Large intestine (tissue), 12 donors: ENCODE measurements at places on chromosomes 7 and 10.

DNA sequence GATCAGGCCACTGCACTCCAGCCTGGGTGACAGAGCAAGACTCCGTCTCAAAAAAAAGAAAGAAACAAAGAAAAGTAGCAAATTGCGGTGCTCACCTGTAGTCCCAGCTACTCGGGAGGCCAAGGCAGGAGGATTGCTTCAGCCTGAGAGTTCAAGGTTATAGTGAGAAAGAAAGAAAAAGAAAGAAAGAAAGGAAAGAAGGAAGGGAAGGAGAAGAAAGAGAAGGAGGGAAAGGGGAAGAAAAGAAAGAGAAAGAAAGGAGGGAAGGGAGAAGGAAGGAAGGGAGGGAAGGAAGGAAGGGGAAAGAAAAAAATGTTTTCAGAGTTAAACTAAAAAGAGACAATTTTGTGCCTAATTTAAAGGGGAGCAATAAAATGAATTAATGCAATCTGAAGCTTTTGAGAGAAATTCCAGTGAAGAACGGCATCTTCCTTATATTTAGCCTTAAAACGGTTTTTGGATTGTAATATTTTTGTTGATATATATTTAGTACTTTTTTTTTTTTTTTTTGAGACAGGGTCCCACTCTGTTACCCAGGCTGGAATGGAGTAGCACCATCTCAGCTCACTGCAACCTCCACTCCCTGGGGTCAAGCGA is 47.4 kb upstream of the RSBN1L start:
- no peak for DNase-seq
- peaks cover 19% of the 10 kb centered on the region for H3K36me3 ChIP-seq
- H3K4me1 ChIP-seq = no peaks in the 10 kb centered on the region
- no peak overlapping the region for H3K27ac ChIP-seq
- H3K27me3 ChIP-seq = no peaks in the 10 kb centered on the region

- peaks cover 12% of the 10 kb centered on the region for H3K36me3 ChIP-seq
- peak within 1 kb of the TSS; percentile 59 for H3K27ac ChIP-seq
- H3K4me1 ChIP-seq = peaks cover 27% of the 10 kb centered on the region
- no peak for DNase-seq
- peak within 1 kb of the TSS; percentile 73 for H3K4me3 ChIP-seq
- H3K27me3 ChIP-seq = peaks cover 80% of the 10 kb centered on the region
Observed at GRCh38 chr7:27147199-27148030, at the start of gene HOXA6. TSS of gene HOXA6 (minus strand) at chr7:27147774. CDS start at chr7:27147749, 25 bp downstream.

DNA sequence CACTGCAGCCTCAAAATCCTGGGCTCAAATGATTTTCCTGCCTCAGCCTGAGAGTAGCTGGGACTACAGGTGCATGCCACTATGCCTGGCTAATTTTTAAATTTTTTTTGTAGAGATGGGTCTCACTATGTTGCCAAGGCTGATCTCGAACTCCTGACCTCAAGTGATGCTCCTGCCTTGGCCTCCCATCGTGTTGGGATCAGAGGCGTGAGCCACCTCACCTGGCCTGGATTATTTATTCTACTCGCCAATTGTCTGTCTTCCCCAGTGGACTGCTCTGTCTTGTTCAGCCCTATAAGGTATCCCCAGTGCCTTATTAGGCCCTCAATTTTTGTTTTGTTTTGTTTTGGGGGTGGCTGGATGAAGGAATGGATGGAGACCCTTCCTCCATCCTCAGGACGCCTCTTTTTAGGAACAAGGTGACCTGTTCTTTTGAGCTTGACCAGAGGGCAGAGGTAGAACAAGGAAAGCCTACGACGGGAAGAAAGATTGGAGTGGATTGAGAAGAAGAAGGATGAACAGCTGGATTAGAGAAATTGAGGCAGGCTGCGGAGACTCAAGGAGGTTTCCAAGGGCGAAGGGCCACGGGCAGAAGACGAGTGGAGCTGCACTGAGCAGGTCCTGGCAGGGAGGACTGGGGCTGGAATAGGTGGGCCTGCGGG is 541 bp upstream of the DENND10 start:
- DNase-seq = peak; percentile 17
- no peaks in the 10 kb centered on the region for H3K27me3 ChIP-seq
- peaks cover 4% of the 10 kb centered on the region for H3K36me3 ChIP-seq
- H3K4me1 ChIP-seq = peaks cover 9% of the 10 kb centered on the region
- H3K27ac ChIP-seq = peak overlapping the region; percentile 26
- H3K4me3 ChIP-seq = no peak overlapping the region

DNA sequence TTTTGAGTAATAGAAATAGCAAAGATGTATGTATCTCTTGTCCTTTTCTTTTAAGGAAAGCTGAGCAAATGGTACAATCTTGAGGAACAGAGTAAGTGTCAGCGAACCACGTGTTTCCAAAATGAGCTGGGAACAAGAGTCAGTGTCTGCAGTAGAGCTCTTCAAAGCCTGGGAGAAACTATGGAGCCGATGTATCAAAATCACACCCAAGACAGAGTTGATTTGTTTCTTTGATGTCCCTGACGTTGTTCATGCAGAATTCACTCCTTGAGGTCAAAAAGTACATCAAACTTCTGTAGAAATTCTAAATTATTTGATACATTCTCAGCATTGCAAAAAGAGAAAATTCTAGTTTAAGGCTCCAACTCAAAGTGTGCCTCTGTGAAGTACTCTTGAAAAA is 216.5 kb downstream of the SKIDA1 start:
- no peaks in the 10 kb centered on the region for H3K4me1 ChIP-seq
- no peaks in the 10 kb centered on the region for H3K36me3 ChIP-seq
- H3K27ac ChIP-seq = no peak overlapping the region
- H3K27me3 ChIP-seq = no peaks in the 10 kb centered on the region
- DNase-seq = no peak

DNA sequence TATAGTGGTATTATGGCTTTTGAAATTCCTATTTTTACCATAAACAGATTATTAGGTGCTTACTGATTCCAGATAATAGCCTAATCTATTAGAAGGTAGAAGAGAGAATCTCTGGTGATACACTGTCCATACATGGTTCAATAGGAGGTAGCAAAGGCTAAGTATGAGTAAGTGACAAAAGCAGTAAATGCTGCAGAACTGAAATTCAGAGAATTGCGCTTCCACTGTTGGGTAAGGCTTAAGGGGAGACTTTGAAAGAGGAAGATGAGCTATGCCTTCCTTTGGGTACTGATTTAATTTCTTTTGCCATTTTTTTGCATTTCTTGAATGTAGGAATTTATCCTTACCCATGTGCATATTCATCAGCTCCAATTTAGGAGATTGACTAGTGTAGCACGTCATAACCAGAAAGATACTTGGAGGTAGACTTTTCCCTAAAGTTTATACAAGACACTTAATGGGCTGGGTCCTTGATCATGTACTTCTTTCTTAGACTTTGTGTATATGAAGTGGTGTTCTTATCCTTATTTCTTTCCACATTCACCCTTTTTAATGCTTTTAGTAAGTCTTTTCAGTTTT is 15.3 kb downstream of the MKLN1 start:
- H3K27me3 ChIP-seq = no peaks in the 10 kb centered on the region
- DNase-seq = no peak
- no peak overlapping the region for H3K27ac ChIP-seq
- H3K36me3 ChIP-seq = no peaks in the 10 kb centered on the region
- peaks cover 14% of the 10 kb centered on the region for H3K4me1 ChIP-seq
- H3K4me3 ChIP-seq = no peak overlapping the region

DNA sequence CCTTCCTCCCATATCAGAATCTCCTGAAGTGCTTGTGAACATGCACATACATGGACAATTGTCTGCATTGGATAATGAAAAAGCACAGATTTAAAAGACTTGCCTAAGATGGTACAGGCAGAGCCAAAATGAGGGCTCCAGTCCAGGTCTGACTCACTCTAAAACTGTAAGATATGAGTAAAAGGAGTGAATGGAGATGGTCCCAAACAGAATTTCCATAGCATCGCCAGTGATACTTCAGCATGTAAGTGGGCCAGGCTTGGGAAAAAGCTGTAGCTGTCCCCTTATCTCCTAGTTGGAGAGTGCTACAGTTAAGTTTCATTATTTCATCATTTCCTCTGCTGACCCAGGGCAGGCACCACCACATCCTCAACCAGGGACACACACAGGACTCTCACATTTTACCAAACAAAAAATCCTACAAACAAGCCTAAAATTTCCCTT is 26.4 kb upstream of the IL6 start:
- peaks cover 4% of the 10 kb centered on the region for H3K4me1 ChIP-seq
- H3K36me3 ChIP-seq = no peaks in the 10 kb centered on the region
- H3K4me3 ChIP-seq = no peak overlapping the region
- no peak for DNase-seq

DNA sequence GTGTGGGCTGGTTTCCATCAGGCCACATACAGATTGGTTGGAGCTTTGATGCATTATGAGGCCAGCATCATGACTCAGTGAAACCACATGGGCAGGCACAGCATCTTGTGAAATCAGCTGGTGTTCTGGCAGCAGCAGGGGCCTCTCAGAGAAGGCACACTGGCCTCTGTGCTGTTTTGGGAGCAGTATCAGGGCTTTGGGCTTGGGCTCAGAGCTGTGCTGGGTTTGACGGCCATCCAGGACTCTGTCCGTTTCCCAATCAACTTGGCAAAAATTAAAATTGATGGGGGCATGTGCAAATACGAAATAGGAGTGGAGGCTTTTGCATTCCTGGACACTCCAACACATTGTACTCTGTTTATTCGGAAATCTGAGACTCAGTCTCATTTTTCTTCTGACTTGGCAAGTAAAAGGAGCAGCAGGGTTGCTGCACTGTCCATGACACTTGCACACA is 190.9 kb downstream of the BMPER start:
- no peaks in the 10 kb centered on the region for H3K27me3 ChIP-seq
- DNase-seq = no peak
- no peaks in the 10 kb centered on the region for H3K4me1 ChIP-seq
- H3K27ac ChIP-seq = no peak overlapping the region

DNA sequence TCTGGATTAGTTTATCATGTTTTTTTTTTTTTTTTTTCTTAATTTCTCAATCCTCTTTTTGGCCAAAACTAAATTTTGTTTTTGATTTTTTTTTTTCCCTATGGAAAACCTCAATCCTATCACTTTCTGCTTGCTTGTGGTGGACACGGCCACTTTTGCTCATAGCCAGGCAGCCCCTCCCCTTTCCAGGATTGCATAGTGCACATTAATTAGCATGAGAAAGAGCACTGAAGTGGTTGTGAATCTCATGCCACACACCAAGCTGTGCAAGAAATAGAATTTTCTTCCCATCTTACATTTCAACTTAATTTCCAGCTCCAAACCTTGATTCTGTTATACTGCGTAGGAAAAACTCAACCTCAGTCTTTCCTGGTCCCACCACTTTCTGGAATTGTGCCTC is 34.6 kb downstream of the MGAM2 start:
- peaks cover 10% of the 10 kb centered on the region for H3K4me1 ChIP-seq
- peaks cover 34% of the 10 kb centered on the region for H3K36me3 ChIP-seq
- DNase-seq = no peak
- no peak overlapping the region for H3K4me3 ChIP-seq
- H3K27me3 ChIP-seq = no peaks in the 10 kb centered on the region

DNA sequence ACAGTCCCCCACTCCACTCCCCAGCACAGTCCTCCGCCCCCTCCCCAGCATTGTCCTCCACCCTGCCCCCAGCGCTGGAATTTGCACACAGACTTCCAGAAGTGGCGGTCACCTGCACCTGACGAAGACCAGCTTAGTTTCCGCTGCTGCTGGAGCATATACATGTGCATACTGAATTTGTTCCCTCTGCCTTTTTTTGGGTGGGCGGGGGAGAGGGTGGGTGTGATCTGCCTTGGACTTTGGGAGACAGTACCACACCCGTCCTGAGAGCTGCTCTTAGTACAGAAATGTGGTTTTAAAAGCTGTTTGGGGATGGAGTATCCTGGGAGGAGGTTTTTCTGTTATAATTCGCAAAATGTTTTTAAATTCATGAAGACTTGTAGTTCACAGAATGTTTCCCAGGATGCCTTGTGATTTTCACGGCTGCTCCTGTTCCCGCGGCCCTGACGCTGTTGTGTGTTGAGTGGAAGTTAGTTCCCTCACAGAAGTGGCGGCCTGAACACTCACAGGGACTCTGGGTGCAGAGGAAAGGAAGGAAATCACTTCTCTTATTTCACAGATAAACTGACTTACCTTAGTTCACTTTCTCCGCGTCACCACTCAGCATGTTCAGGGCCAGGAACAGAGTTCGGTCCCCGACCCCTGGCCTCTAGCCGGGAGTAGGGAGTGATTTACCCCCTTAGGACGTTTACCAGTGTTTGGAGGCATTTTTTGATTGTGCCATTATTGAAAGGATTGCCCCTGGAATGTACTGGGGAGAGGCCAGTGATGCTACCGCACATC is 18.6 kb downstream of the PFKP start:
- no peaks in the 10 kb centered on the region for H3K36me3 ChIP-seq
- no peak overlapping the region for H3K4me3 ChIP-seq
- no peaks in the 10 kb centered on the region for H3K27me3 ChIP-seq
- DNase-seq = no peak

- DNase-seq = no peak
- peaks cover 29% of the 10 kb centered on the region for H3K36me3 ChIP-seq
- H3K4me3 ChIP-seq = no peak overlapping the region
Observed at GRCh38 chr10:102476466-102477141, 25.3 kb upstream of the C10orf95 start.

GRCh38 chr7:140656548-140657515 is 15.9 kb upstream of the ADCK2 start:
- H3K27me3 ChIP-seq = peaks cover 2% of the 10 kb centered on the region
- no peak overlapping the region for H3K27ac ChIP-seq
- H3K4me3 ChIP-seq = no peak overlapping the region
- DNase-seq = peak; percentile 83
- H3K36me3 ChIP-seq = no peaks in the 10 kb centered on the region

- peaks cover 3% of the 10 kb centered on the region for H3K27me3 ChIP-seq
- no peaks in the 10 kb centered on the region for H3K36me3 ChIP-seq
- DNase-seq = no peak
- no peak overlapping the region for H3K27ac ChIP-seq
- H3K4me3 ChIP-seq = no peak overlapping the region
- no peaks in the 10 kb centered on the region for H3K4me1 ChIP-seq
Observed at GRCh38 chr10:33355274-33355673, 20.8 kb upstream of the NRP1 start.

- H3K4me1 ChIP-seq = peaks cover 43% of the 10 kb centered on the region
- H3K4me3 ChIP-seq = no peak overlapping the region
- no peaks in the 10 kb centered on the region for H3K27me3 ChIP-seq
- no peak overlapping the region for H3K27ac ChIP-seq
Observed at GRCh38 chr7:74294191-74294998, 5.2 kb downstream of the CLIP2 start.

DNA sequence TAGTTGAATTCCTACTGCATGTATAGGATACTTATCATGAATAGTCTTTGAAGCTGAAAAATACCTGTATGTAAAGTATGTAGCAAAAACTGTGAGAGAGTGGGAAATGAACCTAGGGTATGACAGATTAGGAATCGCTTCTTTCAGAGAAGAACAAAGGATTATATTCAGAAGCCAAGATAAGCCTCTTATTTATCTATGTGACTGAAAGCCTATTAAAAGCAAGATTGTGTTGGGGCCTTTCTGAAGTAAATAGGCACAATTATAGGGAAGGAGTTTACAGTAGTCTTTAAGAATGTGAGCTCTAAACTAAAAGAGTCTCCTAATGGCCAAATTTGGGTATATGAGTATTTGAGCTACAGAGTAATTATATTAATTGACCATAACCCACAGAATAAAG is 102.1 kb downstream of the MTERF1 start:
- H3K36me3 ChIP-seq = no peaks in the 10 kb centered on the region
- no peaks in the 10 kb centered on the region for H3K27me3 ChIP-seq
- no peak for DNase-seq
- no peaks in the 10 kb centered on the region for H3K4me1 ChIP-seq

GRCh38 chr10:16644146-16644545 is 122.5 kb upstream of the C1QL3 start:
- H3K27me3 ChIP-seq = no peaks in the 10 kb centered on the region
- no peaks in the 10 kb centered on the region for H3K4me1 ChIP-seq
- no peak overlapping the region for H3K4me3 ChIP-seq
- DNase-seq = no peak

GRCh38 chr7:157018997-157019608 is 8.6 kb upstream of the MNX1 start:
- no peak overlapping the region for H3K27ac ChIP-seq
- H3K4me3 ChIP-seq = peak overlapping the region; percentile 25
- peaks cover 32% of the 10 kb centered on the region for H3K4me1 ChIP-seq
- H3K27me3 ChIP-seq = peaks cover 96% of the 10 kb centered on the region
- H3K36me3 ChIP-seq = no peaks in the 10 kb centered on the region
